ENCODE measurements at places on chromosomes 2 and 18. TPM values are rescaled to one million over a fixed set of nuclear protein-coding genes. Genes with fewer than 3 reads are reported as not detected.

DNA sequence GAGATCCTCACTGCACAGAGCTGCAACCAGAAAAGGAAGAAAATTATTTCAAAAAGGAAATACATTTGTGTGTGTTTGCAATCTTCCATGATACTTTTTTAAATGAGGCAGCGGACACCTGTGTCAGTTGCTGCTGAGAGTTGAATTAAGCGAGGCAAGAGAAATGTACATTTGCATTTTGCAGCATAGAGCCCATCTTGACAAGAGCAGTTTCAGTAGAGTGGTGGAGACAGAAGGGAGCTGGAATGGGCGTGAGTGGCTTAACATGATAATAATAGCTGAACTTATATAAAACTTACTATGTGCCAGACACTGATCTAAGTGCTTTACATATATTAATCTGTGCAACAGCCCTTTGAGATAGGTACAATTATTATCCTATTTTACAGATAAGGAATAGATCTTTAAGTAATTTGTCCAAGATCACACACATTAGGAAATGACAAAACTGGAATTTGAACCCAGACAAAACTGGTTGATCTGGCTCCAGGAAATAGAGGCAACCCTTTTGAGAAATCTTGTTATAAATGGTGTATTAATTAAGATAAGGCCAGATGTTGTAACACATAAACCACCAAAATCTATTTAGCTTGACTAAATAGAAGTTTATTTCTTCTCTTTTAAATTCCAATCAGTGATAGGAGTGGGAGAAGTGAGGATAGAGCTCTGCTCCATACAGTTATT, 68.7 kb downstream of the SDC1 start:
- no peak for DNase-seq

GRCh38 chr18:13605477-13605876, 120.9 kb downstream of the FAM210A start:
- DNase-seq, result no peak

The ERBB4 gene
- not detected for total RNA-seq

- DNase-seq, result no peak
These were observed 1.9 kb upstream of the LNPK start for GRCh38 chr2:176003958-176004357.

DNA sequence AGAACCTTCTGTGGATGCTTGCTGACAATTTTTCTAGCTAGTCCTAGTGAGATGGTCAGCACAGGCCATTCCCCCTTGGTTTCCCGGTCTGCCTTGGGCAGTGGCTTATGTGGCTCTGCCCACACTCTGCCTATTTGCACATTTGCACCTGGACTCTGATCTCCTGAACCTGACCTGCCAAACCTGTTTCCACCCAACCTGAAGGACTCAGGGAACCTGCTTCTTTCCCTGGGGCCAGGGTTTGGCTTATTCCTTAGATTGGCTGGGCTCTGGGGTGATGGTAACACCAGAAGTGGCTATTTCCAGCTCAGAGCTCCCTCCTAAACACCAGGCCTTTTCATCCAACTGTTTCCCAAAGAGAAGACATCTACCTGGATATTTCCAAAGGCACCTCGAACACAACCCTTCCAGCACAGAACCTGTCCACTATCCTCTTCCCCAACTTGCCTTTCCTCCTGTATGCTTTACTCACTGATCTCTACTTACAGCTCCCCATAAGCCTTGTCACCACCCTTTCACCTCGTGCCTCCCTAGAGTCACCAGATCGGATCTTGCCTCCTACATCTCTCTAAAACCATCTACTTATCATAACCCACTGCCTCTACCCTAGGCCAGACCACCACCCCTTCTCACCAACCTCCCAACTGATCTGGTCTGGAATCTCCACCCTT, 5.8 kb upstream of the MTA3 start:
- DNase-seq, result no peak

The GPR45 gene
- not detected for total RNA-seq

DNA sequence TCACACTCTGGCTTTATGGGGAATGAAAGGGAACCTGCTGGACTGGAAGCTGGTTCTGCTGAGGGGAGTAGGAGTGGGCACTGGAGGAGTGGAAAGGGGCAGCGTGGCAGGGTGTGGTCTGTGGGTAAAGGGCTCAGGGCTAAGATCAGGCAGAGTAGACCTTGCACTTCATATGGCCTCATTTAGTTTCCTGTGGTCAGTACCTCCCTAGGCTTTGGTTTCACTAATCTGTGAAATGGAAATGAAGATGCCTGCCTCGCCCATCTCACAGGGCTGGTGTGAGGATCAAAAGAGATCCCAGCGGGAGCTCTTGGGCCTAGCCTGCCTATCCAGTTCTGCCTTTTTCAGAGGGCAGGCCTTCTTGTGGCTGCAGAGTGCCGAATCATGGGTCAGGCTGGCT, 208.7 kb downstream of the LOXHD1 start:
- no peak for DNase-seq

The CHRNG gene
- total RNA-seq, result not detected

The MYO5B gene
- total RNA-seq, result not detected

Measured in CD4-positive, alpha-beta T cell (primary cell).